Subcutaneous preadipocyte (primary cell): ENCODE measurements at places on chromosomes 12 and 14. TPM values are rescaled to one million over a fixed set of nuclear protein-coding genes. Genes with fewer than 3 reads are reported as not detected.

The ZNF891 gene
- total RNA-seq, result 1.1 and 1.4 TPM in 2 replicates

The NR1H4 gene
- not detected in 2 replicates for total RNA-seq

The CMTM5 gene
- total RNA-seq, result not detected in 2 replicates

The CAPZA3 gene
- not detected in 2 replicates for total RNA-seq

The TMPRSS12 gene
- not detected in 2 replicates for total RNA-seq

The KRT71 gene
- not detected in 2 replicates for total RNA-seq

The ADSS1 gene
- 0.39 and 0.73 TPM in 2 replicates for total RNA-seq

The COPS7A gene
- total RNA-seq, result 97.4 TPM in 2 replicates

The STYK1 gene
- 0.59 TPM in 1 of 2 replicates, not detected in the other for total RNA-seq

The FLVCR2 gene
- 4.0 and 5.9 TPM in 2 replicates for total RNA-seq

The ERP27 gene
- not detected in 2 replicates for total RNA-seq

The KLRG1 gene
- total RNA-seq, result 1.1 and 2.0 TPM in 2 replicates

The KRT3 gene
- not detected in 2 replicates for total RNA-seq

The CIROP gene
- total RNA-seq, result not detected in 2 replicates

The ATXN7L3B gene
- total RNA-seq, result 14.7 and 19.4 TPM in 2 replicates

The CHMP4A gene
- 10.0 and 10.3 TPM in 2 replicates for total RNA-seq

The TMCC3 gene
- 2.2 and 7.8 TPM in 2 replicates for total RNA-seq

The HOXC4 gene
- total RNA-seq, result 1.6 and 2.2 TPM in 2 replicates
